ENCODE measurements at places on chromosomes 2 and 18. TPM values are rescaled to one million over a fixed set of nuclear protein-coding genes. Genes with fewer than 3 reads are reported as not detected.
A peak's percentile ranks its signal among the peaks of the same experiment; 100 is the strongest.

EVX2 gene
- 0.02 TPM for polyA plus RNA-seq

DNA sequence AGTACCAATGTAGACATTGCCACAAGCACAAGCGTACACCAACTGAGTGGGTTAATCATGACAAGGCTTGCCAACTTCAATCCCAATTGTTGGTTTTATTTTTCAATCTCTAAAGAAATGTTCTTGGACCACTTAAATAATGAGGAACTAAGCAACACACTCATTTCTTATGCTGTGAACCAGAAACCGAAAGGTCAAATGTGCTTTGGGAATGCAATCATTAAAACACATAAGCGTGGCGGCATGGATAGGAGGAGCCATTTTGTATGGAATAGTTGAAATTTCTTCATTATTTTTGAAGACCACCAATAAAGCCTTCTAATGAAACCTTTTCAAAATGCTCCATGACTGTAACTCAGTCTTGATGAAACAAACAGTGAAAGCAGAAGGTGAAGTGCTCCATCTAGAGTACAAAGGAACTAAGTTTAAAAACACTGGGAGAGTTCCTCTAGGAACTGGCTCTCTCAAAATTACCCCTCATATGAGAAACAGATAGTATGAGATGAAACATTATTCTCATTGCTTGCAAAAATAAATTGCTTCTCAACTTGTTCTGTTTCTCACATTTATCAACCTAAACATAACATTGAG lies 113.2 kb upstream of the CHST9 start:
- DNase-seq, result no peak

- DNase-seq, result no peak
These were observed 297.1 kb upstream of the SESTD1 start for GRCh38 chr2:179561702-179562101.

- no peak for DNase-seq
These were observed 14.8 kb upstream of the IMP4 start for GRCh38 chr2:130327703-130328527.

GRCh38 chr2:26717362-26717761 lies 24.8 kb downstream of the KCNK3 start:
- no peak for DNase-seq

- no peak for DNase-seq
These were observed 54.6 kb downstream of the INHBB start for GRCh38 chr2:120400551-120400950.

GRCh38 chr18:43789234-43790000 lies 512.1 kb upstream of the SYT4 start:
- DNase-seq, result peak; percentile 15

- no peak for DNase-seq
These were observed 3.7 kb downstream of the MTX2 start for GRCh38 chr2:176272870-176273459.

RBM44 gene
- polyA plus RNA-seq, result 0.23 TPM

DNA sequence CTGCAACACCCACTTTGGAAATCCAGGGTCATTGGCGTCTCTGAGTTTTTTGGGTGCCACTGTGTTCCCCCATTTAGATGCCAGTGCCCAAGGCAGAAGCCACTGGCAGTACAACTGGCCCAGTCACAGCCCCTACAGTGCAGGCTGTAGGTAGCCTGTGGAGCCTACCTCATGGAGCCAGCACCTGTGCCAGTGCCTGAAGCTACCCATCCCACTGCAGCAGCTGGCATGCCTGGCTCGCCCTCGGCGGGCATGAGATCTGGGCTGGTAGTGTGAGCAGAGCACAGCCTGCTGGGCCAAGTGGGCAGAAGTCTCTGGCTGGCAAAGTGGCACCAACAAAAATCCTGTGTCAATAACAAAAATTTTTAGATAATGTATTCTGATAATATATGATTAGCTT lies 1111.4 kb upstream of the NXPH2 start:
- DNase-seq, result no peak

GKN1 gene
- not detected for polyA plus RNA-seq

GRCh38 chr2:227058888-227059399 lies 105.1 kb downstream of the COL4A4 start:
- no peak for DNase-seq

ASB18 gene
- polyA plus RNA-seq, result not detected

- DNase-seq, result no peak
These were observed 25.4 kb upstream of the CHN1 start for GRCh38 chr2:175030380-175031271.

DNA sequence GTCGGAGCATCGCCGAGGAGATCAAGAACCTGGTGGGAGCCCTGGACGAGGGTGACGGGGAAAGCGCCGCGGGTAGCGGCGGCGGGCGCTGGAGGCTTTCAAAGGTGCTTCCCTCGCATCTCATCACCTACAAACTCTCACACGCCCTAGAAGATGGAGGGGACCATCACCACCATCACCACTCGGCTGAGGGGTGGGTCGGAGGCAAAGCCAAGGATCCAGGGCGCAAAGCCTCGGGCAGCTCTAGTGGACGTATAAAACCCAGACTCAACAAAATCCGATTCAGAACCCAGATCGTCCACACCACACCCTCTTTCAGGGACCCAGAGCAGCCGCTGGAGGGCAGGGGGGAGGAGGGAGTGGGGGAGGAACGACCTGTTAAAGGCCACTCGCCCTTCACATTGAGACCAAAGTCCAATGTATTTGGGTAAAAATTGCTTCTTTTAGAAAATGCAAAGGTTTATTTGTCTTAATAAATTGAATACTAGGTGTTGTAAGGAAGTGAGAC lies 1.5 kb downstream of the SOWAHC start:
- no peak for DNase-seq
